Muscle of back (tissue), 13 donors: ENCODE measurements at places on chromosomes 4 and X. TPM values are rescaled to one million over a fixed set of nuclear protein-coding genes. Genes with fewer than 3 reads are reported as not detected.

- DNase-seq, result no peak
Observed at GRCh38 chr4:177239878-177240277, 69.8 kb upstream of the NEIL3 start.

DNA sequence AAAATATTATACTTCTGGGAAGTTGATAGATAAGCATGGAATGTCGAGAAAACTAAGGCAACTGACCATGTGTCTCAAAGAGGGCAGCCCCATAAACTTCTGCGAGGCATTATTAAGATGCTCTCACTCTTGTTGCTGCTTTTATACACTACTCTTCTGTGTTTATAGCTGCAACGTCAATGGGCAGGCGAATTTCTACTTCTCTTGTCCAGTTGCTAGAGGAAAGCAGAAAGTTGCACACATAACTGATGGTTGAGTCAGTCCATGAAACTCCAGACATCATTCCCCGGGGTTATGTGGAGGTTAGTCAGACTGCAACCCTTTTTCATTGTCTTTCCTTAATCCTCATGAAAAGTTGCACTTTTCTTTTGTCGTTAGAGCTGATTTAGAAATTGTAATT is 39.8 kb downstream of the VCX3B start:
- peak; percentile 17 for DNase-seq

Gene UGT2B11
- not detected for polyA plus RNA-seq

Gene RNF212
- 4.4 TPM for polyA plus RNA-seq

Gene IL3RA
- polyA plus RNA-seq, result 14.3 TPM
